Activated naive CD8-positive, alpha-beta T cell treated with anti-CD3 and anti-CD28 coated beads, Interleukin-2, amount 10 ng/mL, durations not matched to agents 7 days and 5 days (primary cell): ENCODE measurements at places on chromosomes 16 and 17.
A peak's percentile ranks its signal among the peaks of the same experiment; 100 is the strongest.

DNA sequence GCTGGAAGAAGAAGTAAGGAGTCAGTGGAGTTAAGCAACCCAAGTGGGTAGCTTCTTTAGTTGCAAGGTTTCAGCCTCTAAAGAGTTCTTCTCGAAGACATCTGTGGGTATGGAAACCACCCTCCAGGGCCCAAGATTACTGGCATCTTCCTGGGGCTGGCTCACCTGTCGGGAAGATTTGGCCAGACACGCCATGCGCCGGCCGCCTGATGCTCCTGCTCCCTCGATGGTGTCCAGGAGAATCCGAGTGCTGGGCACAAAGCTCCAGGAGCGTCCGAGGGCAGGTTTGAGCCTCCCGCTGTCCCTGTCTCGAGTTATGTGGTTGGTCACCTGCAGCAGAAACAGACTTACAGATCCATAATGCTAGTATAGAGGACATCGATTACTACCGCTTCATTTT, 18.6 kb downstream of the RAD51D start:
- H3K4me3 ChIP-seq: no peak overlapping the region
- peaks cover 22% of the 10 kb centered on the region for H3K36me3 ChIP-seq
- no peaks in the 10 kb centered on the region for H3K27me3 ChIP-seq
- no peak for DNase-seq
- no peak overlapping the region for H3K27ac ChIP-seq
- peaks cover 7% of the 10 kb centered on the region for H3K4me1 ChIP-seq

DNA sequence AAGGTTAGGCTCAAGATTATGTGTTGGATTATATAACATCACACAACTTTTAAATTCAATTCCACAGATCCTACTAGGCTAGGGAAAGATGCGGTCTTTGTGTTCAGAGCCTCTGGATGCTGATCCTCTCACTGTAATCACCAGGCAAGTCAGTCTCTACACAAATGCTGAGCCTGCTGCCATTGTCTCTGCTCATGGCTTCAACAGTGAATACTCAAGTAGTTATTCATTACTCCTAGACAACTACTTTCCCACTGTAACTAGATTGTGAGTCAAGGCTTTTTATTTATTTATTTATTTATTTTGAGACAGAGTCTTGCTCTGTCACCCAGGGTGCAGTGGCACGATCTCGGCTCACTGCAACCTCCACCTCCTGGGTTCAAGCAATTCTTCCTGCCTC, 15.8 kb upstream of the NDUFAB1 start:
- no peak for DNase-seq
- H3K27me3 ChIP-seq: no peaks in the 10 kb centered on the region
- H3K4me3 ChIP-seq: no peak overlapping the region
- peaks cover 16% of the 10 kb centered on the region for H3K36me3 ChIP-seq

- H3K4me1 ChIP-seq: no peaks in the 10 kb centered on the region
- H3K27ac ChIP-seq: no peak overlapping the region
- DNase-seq: no peak
- H3K36me3 ChIP-seq: no peaks in the 10 kb centered on the region
- H3K4me3 ChIP-seq: no peak overlapping the region
- H3K27me3 ChIP-seq: no peaks in the 10 kb centered on the region
These were observed 896.2 kb downstream of the CDH11 start for GRCh38 chr16:64225696-64226095.

- peaks cover 11% of the 10 kb centered on the region for H3K36me3 ChIP-seq
- peaks cover 16% of the 10 kb centered on the region for H3K4me1 ChIP-seq
These were observed 678 bp downstream of the EXOC7 start for GRCh38 chr17:76102944-76103273.

- peaks cover 18% of the 10 kb centered on the region for H3K4me1 ChIP-seq
- H3K27me3 ChIP-seq: no peaks in the 10 kb centered on the region
- H3K4me3 ChIP-seq: peak overlapping the region; percentile 85
- DNase-seq: no peak
- no peak overlapping the region for H3K27ac ChIP-seq
- H3K36me3 ChIP-seq: peaks cover 4% of the 10 kb centered on the region
These were observed 1.6 kb upstream of the SPATA32 start for GRCh38 chr17:45263477-45263860.

- no peaks in the 10 kb centered on the region for H3K27me3 ChIP-seq
- no peaks in the 10 kb centered on the region for H3K4me1 ChIP-seq
- no peak overlapping the region for H3K27ac ChIP-seq
- no peak overlapping the region for H3K4me3 ChIP-seq
- H3K36me3 ChIP-seq: peaks cover 3% of the 10 kb centered on the region
- no peak for DNase-seq
These were observed 81.1 kb downstream of the FTO start for GRCh38 chr16:53785044-53785443.

DNA sequence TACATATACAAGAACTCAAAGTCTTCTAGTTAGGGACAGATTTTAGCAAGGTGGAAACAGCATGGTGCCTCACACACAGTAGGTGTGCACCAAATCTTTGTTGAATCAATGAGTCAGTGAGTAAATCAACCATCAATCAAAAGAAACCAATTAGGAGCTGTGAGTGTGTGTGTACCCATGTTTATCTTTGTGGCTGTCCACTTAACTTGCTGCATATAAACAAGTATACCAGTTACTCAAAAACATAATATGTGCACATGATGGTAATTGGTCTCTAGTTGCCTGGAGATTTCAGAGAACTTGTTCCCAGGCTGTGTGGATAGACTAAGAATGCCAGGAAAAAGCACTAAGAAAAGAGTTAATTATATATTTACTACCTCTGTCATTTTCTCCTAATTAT, 272.2 kb upstream of the CCL2 start:
- H3K27me3 ChIP-seq: peaks cover 2% of the 10 kb centered on the region
- no peaks in the 10 kb centered on the region for H3K36me3 ChIP-seq
- H3K4me1 ChIP-seq: peaks cover 2% of the 10 kb centered on the region
- H3K4me3 ChIP-seq: no peak overlapping the region
- no peak for DNase-seq
- H3K27ac ChIP-seq: no peak overlapping the region

GRCh38 chr17:79031996-79032875, 8.3 kb downstream of the C1QTNF1 start:
- peaks cover 10% of the 10 kb centered on the region for H3K27me3 ChIP-seq
- H3K27ac ChIP-seq: no peak overlapping the region
- H3K4me1 ChIP-seq: no peaks in the 10 kb centered on the region
- no peak overlapping the region for H3K4me3 ChIP-seq
- no peak for DNase-seq

- H3K27me3 ChIP-seq: peaks cover 6% of the 10 kb centered on the region
- no peaks in the 10 kb centered on the region for H3K36me3 ChIP-seq
- no peak overlapping the region for H3K27ac ChIP-seq
- H3K4me1 ChIP-seq: no peaks in the 10 kb centered on the region
These were observed 49.9 kb upstream of the TANGO6 start for GRCh38 chr16:68793401-68793857.

GRCh38 chr17:14325618-14326167, 24.8 kb downstream of the HS3ST3B1 start:
- no peak for DNase-seq
- peaks cover 15% of the 10 kb centered on the region for H3K4me1 ChIP-seq
- H3K27me3 ChIP-seq: no peaks in the 10 kb centered on the region
- H3K4me3 ChIP-seq: no peak overlapping the region
- H3K27ac ChIP-seq: no peak overlapping the region

GRCh38 chr17:82414548-82415281, 3.4 kb upstream of the HEXD start:
- DNase-seq: peak; percentile 81
- H3K4me1 ChIP-seq: peaks cover 11% of the 10 kb centered on the region
- H3K27me3 ChIP-seq: no peaks in the 10 kb centered on the region

- H3K27me3 ChIP-seq: peaks cover 13% of the 10 kb centered on the region
- no peaks in the 10 kb centered on the region for H3K4me1 ChIP-seq
- no peak overlapping the region for H3K27ac ChIP-seq
These were observed 721 bp upstream of the WFIKKN2 start for GRCh38 chr17:50834429-50835300.

- no peak for DNase-seq
- H3K27ac ChIP-seq: no peak overlapping the region
- H3K4me1 ChIP-seq: no peaks in the 10 kb centered on the region
These were observed 201.1 kb upstream of the MAF start for GRCh38 chr16:79801646-79802045.

DNA sequence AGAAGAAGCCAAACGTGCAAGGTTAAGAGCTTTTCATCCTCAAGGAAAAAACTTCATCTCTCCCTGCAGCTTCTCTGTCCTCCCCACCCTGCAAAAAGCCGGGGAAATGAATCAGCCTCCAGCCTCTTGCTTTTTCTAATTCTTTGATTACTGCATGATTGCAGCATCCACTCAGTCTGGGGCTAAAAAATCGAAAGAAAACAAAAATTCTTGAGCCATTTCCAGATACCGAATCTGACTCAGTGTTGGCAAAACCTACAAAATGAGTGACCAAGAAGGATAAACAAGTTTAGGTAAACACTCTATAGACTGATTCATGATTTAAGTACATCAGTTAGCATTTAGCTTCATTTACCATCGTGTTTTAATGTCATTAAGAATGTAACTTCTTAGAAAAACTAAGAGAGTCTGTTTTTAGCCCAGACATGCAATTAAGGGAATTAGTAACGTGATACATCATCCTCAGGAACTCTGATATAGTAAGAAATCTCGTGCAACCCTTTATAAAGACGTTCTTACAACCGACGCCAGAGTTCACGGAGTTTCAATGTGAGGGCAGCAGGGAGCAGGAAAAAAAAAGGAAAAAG, 287.3 kb upstream of the FOXF1 start:
- no peaks in the 10 kb centered on the region for H3K4me1 ChIP-seq
- H3K36me3 ChIP-seq: no peaks in the 10 kb centered on the region
- H3K27ac ChIP-seq: no peak overlapping the region
- DNase-seq: no peak

- H3K27ac ChIP-seq: no peak overlapping the region
- H3K4me1 ChIP-seq: no peaks in the 10 kb centered on the region
- H3K4me3 ChIP-seq: no peak overlapping the region
- no peak for DNase-seq
These were observed 2.4 kb downstream of the CDH11 start for GRCh38 chr16:65119435-65119834.

GRCh38 chr17:49968405-49969133, 421 bp upstream of the DLX4 start:
- H3K27ac ChIP-seq: peak overlapping the region; percentile 63
- H3K4me3 ChIP-seq: peak overlapping the region; percentile 85
- H3K36me3 ChIP-seq: no peaks in the 10 kb centered on the region
- H3K27me3 ChIP-seq: peaks cover 88% of the 10 kb centered on the region
- peaks cover 31% of the 10 kb centered on the region for H3K4me1 ChIP-seq
- DNase-seq: peak; percentile 83

DNA sequence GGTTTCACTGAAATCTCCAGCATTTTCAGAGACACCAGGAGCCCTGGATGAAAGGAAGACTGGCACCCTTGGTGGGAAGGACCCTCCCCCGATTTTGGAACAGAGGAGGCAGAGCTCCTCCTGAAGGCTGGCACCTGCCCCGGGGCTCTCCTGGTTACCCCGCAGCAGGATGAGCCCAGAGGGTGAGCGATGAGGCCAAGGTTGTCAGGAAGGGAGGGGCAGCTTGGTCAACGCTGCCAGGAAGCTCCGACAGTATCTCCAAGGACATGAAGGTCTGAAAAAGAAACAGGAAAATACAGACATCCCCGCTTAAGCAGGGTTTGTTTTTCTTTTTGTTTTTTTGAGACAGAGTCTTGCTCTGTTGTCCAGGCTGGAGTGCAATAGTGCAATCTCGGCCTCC, 15.5 kb upstream of the ACSF3 start:
- no peak overlapping the region for H3K27ac ChIP-seq
- DNase-seq: no peak
- no peaks in the 10 kb centered on the region for H3K4me1 ChIP-seq
- H3K4me3 ChIP-seq: no peak overlapping the region
- H3K36me3 ChIP-seq: no peaks in the 10 kb centered on the region

GRCh38 chr16:15610369-15610871, 32.5 kb downstream of the MARF1 start:
- peaks cover 39% of the 10 kb centered on the region for H3K36me3 ChIP-seq
- H3K27me3 ChIP-seq: no peaks in the 10 kb centered on the region
- peaks cover 11% of the 10 kb centered on the region for H3K4me1 ChIP-seq
- H3K27ac ChIP-seq: no peak overlapping the region
- DNase-seq: no peak
- no peak overlapping the region for H3K4me3 ChIP-seq

GRCh38 chr17:8133941-8134340, 10.0 kb upstream of the HES7 start:
- DNase-seq: no peak
- peaks cover 11% of the 10 kb centered on the region for H3K27me3 ChIP-seq
- peaks cover 4% of the 10 kb centered on the region for H3K4me1 ChIP-seq
- no peak overlapping the region for H3K27ac ChIP-seq
- H3K4me3 ChIP-seq: no peak overlapping the region
- no peaks in the 10 kb centered on the region for H3K36me3 ChIP-seq

- peaks cover 17% of the 10 kb centered on the region for H3K4me1 ChIP-seq
- H3K36me3 ChIP-seq: no peaks in the 10 kb centered on the region
- H3K27ac ChIP-seq: no peak overlapping the region
- H3K27me3 ChIP-seq: no peaks in the 10 kb centered on the region
These were observed 259.8 kb downstream of the CPPED1 start for GRCh38 chr16:12543700-12544476.

- peak within 1 kb of the TSS; percentile 98 for H3K27ac ChIP-seq
- H3K36me3 ChIP-seq: peaks cover 3% of the 10 kb centered on the region
- H3K27me3 ChIP-seq: no peaks in the 10 kb centered on the region
- peak; percentile 87 for DNase-seq
- H3K4me3 ChIP-seq: peak within 1 kb of the TSS; percentile 95
- peaks cover 33% of the 10 kb centered on the region for H3K4me1 ChIP-seq
These were observed at the start of gene NT5M for GRCh38 chr17:17303010-17303846. Gene NT5M (plus strand): TSS chr17:17303373. CDS start chr17:17303551, 178 bp downstream.

GRCh38 chr16:75965504-75966374, 239.4 kb upstream of the CPHXL start:
- H3K4me3 ChIP-seq: no peak overlapping the region
- H3K27me3 ChIP-seq: no peaks in the 10 kb centered on the region
- no peak overlapping the region for H3K27ac ChIP-seq
- no peaks in the 10 kb centered on the region for H3K4me1 ChIP-seq

GRCh38 chr16:10558305-10558704, 22.1 kb downstream of the EMP2 start:
- no peak for DNase-seq
- peaks cover 14% of the 10 kb centered on the region for H3K27me3 ChIP-seq
- H3K36me3 ChIP-seq: no peaks in the 10 kb centered on the region
- peaks cover 2% of the 10 kb centered on the region for H3K4me1 ChIP-seq

DNA sequence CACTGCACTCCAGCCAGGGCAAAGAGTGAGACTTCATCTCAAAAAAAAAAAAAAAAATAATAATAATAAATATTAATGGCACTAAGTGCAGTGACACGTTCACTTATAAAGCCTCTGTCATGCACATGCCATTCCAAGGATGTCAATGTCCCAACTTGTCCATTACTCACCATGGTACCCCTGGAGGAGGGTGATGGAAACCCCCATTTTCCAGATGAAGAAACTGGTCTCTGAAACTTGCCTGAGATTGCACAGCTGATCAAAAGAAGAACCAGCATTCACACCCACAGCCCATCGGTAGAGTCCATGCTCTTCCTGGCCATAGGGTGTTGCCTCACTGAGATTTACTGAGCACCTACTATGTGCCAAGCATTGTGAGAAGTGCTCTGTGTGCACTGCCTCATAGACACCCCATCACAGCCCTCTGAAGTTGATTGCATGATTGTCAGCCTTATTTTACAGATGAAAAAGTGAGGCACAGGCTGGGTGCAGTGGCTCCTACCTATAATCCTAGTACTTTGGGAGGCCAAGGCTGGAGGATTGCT, 123.7 kb downstream of the ABCC1 start:
- no peak overlapping the region for H3K27ac ChIP-seq
- H3K4me3 ChIP-seq: no peak overlapping the region
- H3K27me3 ChIP-seq: no peaks in the 10 kb centered on the region
- no peak for DNase-seq
- H3K4me1 ChIP-seq: peaks cover 21% of the 10 kb centered on the region
